Stimulated activated CD4-positive, alpha-beta T cell treated with anti-CD3 and anti-CD28 coated beads, Interleukin-15, amount 100 ng/mL, for 1 hour (primary cell): ENCODE measurements at places on chromosomes 13 and 19.

DNA sequence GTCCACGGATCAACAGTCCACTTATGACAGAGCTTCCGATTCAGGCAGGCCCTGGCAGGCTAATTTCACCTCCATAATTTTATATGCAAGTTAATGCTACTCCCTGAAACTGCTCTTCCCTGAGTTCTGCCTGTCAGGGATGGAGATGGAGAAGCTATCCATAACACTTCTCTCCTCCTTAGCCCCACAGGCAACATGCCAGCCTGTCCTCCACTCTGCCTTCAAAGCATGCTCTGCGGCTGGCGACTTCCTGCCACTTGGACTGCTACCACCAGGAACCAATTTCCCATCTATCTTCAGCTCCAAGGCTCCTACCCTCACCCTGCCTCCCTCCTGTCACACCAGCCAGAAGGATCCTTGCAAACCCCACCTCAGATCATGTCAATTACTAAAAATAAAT, 35.4 kb downstream of the GSX1 start:
- no peak for DNase-seq

DNA sequence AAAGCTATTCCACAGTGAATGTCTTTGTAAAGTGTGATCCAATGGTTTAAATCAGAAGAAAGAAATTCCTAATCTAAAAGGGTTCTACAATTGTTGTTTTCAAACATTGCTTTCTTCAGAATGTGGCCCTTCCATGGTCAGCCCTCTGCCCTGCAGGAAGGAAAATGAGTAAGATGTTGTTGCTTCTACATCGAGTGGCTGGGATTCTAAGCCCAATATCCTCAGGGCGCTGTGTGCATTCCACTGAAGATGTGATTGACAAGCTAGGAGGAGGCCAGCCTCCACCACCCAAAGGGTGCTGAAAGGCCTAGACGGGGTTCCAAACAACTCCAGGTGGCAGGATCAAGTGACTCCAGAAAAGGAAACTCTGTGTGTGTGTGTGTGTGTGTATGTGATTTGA, 316.9 kb upstream of the TSHZ3 start:
- DNase-seq, result no peak

GRCh38 chr19:19134687-19135158, 3.6 kb downstream of the TMEM161A start:
- no peak for DNase-seq

DNA sequence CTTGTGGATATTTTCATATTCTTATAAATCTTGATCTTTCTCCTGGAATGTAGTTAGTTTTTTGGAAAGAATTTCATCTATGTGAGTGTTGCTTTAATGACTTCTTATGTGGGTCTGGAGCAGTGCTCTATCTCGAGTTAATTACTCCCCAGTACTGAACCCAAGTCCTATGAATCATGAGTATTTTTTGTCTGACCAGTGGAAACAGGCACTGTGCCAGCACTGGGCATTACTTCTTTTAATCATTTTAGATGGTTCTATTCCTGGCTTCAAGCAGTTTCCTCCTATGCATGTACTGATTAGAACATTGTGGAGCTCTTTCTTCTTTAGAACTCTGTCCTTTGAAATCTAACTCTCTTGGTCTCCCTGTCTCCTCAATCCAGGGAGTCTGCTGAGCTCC, 466.3 kb downstream of the PCDH17 start:
- DNase-seq, result no peak

GRCh38 chr19:13165162-13165997, 15.2 kb downstream of the IER2 start:
- DNase-seq, result no peak

GRCh38 chr13:60922576-60923231, 492.9 kb downstream of the PCDH20 start:
- no peak for DNase-seq

- no peak for DNase-seq
Observed at GRCh38 chr19:5690955-5691821, 1.1 kb downstream of the RPL36 start.

GRCh38 chr13:42539670-42540069, 34.3 kb upstream of the TNFSF11 start:
- no peak for DNase-seq

GRCh38 chr19:33740811-33741396, 55.8 kb upstream of the KCTD15 start:
- no peak for DNase-seq

- DNase-seq, result no peak
Observed at GRCh38 chr13:77508959-77509620, 26.4 kb upstream of the SCEL start.

GRCh38 chr13:43128504-43128961, 105.1 kb downstream of the DNAJC15 start:
- DNase-seq, result no peak

DNA sequence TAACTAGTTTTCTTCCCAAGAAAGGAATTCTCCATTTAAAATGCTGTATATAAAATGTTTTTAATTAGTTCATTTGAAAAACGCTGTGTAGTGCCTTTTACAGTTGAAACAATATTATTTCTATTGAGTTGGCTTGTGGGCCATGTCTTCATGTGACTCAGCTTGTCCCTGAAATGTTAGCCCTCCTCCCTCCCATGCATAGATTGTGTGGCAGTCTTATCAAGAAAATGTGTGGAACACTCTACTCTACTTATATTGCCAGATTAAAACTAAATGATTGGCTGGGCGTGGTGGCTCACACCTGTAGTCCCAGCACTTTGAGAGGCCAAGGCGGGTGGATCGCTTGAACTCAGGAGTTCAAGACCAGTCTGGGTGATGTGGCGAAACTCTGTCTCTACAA, 33.4 kb downstream of the TFDP1 start:
- no peak for DNase-seq

- DNase-seq, result no peak
Observed at GRCh38 chr13:98923641-98924397, 54.0 kb downstream of the DOCK9 start.

GRCh38 chr13:30466358-30466714, 600 bp upstream of the HMGB1 start:
- DNase-seq, result no peak

- no peak for DNase-seq
Observed at GRCh38 chr13:86792153-86792651, 879.0 kb upstream of the SLITRK5 start.

GRCh38 chr19:43462785-43463380, 2.5 kb downstream of the LYPD3 start:
- DNase-seq, result no peak

GRCh38 chr13:53064731-53065130, 36.1 kb downstream of the OLFM4 start:
- no peak for DNase-seq

GRCh38 chr13:110312339-110313031, 5.4 kb downstream of the COL4A2 start:
- DNase-seq, result no peak

DNA sequence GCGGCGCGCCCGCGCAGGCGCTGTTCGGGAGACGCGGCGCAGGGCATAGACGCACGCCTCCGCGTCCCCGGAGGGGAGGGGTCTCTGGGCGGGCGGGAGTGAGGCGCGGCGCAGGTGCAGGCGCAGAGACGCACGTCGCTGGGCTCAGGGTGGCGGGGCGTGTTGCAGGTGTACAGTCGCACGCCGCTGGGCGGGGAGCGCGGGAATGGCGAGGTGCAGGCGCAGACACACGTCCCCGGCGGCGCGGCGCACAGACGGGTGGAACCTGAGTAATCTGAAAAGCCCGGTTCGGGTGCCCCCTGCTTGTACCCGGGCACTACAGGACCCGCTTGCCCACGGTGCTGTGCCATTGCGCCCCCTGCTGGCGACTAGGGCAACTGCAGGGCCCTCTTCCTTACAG, 44.7 kb downstream of the PLPP2 start:
- no peak for DNase-seq

DNA sequence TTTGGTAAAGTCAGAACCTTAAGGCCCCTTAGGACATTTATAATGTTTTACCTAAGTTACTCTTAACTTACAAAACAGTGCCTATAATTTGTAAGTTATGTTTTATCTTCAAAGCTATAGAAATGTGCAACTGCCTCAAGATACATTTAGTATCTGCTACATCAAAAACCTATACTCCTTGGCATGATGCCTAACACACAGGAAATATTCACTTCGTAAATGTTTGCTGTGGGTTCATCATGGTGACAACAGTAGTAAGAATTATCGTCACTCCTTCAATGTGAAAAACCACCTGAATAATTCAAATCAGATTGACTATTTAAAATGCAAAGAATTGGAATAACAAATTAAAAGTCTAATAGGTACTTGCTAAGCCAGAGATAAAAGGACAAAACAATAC, 184.1 kb downstream of the DIAPH3 start:
- DNase-seq, result no peak

GRCh38 chr13:78689011-78689410, 30.1 kb upstream of the OBI1 start:
- no peak for DNase-seq

- no peak for DNase-seq
Observed at GRCh38 chr13:36848199-36848982, 29.4 kb downstream of the RFXAP start.

- DNase-seq, result no peak
Observed at GRCh38 chr13:48505597-48506091, 27.2 kb downstream of the RCBTB2 start.

DNA sequence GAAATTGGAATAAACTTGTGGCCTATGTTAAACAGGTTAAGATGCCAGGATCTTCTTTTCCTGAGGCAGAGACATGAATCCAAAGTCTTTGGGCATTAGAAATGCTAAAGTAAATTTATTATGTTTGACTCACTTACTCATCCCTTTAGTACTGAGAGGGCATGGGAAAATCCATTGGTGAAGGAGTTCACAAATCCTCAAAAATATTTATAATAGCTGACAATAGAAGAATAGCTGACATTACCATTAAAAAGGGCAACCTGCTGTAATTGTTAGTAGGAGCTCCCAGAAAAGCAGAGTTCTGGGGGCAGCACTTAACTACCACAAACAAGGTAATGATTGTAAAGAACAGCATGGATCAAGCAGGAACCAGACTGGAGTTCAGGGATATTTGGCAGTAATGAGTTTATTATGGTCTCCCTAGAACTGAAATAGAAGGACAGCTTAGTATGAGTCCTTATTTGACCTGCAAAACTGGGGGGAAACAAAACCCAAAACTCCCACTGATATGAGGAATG, 285.8 kb upstream of the KLHL1 start:
- DNase-seq, result no peak

DNA sequence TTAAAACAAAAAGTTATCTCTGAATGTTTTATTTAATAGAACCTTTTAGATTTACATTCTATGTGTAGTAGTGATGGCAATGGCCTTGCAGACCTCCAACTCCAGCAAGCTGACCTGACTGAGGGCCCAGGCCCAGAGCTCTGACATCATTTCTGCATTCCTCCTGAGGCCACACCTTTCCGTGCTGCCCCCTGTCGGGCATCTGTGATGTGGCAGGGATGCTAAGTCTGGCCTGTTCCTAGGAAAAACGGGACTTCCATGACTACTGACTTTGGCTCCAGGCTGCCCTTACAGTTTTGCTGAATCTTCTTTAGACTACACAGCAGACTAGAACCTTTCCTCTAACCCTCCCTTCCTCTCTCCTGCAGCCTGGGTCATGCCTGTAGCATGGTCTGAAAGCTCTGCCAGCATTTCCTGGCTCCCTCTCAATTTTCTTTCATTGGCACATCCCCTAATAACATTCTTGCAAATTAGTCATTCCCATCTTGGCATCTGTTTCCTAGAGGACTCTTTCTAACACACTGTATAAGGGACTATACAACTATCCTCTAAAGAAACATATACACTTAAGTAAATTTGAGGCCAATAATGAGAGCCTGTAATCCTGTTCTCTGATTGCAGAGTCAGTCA, 249.1 kb downstream of the GPC5 start:
- no peak for DNase-seq

DNA sequence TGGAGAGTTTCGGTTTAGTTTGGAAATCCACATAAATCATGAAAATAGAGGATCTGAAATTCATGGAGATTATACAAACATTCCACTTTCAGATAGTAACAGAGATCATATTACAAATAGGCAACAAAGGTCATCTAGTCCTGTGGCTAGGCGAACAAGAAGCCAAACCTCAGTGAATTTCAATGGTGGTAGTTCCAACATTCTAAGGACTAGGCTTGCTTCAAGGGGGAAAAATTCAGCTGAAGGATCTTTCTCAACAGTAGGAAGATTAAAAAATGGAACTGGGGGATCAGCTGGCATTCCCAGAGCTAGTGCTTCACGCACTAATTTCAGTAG, 47.0 kb downstream of the FOXO1 start:
- no peak for DNase-seq

GRCh38 chr19:15837221-15837731, 21.8 kb upstream of the OR10H1 start:
- no peak for DNase-seq

DNA sequence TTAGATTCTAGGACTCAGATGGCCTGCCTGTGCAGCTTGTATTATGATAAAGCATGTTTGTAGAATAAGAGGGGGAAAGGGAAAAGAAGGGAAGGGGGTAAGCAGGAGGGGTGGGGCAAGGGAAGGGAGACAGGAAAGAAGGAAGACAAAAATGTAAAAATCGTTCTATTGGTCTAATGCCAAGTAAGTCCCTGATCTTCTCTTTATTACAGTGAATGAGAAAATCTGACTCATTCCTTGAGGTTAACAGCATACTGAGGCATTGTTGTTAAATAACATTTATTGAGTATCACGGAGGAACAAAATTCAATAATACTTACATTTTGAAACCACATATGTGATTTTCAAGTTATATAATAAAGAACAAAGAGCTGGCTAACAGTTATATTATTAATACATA, 1534.7 kb downstream of the OLFM4 start:
- no peak for DNase-seq
